ENCODE measurements at places on chromosomes 11 and 22.

- no peak for DNase-seq
These were observed 185.8 kb downstream of the TRPC6 start for GRCh38 chr11:101397979-101398378.

- DNase-seq = no peak
These were observed 36.7 kb downstream of the LARGE1 start for GRCh38 chr22:33883561-33883960.

DNA sequence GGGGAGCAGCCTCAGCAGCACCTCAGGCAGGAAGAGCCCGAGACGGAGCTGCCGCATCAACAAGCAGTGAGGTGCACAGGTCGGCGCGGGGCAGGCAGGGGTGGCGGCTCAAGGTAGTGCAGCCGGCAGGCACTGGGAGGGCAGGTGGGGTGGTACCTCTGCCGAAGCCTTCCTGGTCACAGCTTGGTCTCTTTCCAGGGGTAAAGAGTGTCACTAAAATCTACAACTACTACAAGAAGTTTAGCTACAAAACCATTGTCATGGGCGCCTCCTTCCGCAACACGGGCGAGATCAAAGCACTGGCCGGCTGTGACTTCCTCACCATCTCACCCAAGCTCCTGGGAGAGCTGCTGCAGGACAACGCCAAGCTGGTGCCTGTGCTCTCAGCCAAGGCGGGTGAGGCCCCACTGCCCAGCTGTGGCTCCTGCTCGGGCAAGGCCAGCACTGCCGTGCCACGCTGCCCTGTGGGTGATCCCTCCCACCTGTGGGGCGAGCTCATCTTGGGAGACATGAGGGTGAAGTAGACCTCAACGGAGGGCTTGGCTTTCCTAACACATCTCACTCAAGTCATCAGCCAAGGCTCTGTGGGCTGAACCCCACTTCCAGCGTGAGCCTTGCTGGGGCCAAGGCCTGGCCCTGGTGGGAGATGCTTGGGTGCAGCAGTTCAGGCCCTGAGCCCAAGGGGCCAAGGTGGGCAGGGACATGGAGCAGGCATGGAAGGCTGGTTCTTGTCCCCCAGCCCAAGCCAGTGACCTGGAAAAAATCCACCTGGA lies 13.6 kb downstream of the GATD1 start:
- DNase-seq = no peak

DNA sequence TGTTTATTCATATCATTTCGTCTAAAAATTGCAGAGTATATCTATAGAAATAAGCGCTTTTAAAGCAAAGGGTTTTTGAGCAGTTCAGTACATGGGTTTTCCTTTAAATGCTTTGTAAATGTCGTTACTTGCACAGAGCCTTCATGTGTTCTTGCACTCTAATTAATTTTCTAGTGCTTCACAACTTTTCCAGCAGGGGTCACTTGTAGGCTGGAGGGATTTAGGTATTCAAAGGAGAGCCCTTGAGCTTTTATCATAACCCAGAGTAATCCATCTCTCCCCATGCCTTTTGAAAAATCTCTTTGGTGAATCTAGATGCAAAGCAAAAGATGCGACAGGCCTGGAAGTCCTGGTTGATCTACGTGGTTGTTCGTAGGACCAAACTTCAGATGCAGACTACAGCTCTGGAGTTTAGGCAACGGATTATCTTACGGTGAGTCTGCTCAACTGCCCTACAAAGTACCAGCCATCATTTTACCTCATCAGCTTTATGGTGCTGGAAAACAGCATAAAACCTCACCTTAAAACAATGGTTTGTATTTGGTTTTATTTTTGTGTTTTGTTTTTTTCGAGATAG lies 60.4 kb downstream of the SFI1 start:
- DNase-seq = no peak

- DNase-seq = no peak
These were observed 39.6 kb downstream of the DIXDC1 start for GRCh38 chr11:111976767-111977145.

DNA sequence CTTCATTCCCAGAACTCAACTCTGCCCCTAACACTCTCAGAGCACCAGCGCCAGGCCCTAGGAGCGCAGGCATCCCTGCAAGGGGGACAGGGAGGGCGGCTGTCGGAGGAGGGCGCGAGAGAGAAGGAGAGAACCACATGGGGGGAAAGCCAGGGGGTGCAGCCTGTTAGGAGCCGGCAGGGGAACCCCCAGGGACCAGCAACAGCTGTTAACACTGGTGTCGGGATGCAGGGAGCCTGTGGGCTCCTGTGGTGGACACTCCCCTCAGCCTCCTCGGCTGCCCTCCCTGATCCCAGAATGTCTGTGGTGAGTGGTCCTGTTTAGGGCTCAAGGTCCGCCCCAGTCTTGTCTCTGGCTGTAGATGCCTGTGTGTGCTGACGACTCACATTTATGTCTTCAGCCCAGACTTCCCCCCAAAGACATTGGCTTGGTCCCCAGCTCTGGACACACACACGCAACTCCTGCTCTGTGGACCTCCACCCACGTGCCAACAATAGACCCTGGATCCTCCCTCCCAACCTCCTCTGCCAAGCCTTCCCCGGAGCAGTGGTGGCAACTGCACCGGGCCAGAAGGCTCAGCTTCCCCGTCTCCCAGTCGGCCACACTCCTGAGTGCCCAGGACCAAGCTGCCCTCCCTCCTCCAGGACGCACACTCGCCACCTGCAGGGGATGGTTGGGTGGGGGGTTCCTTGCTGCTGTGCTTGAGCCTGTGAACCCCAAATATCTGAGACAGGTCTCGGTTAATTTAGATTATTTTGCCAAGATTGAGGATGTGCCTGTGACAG lies 817 bp upstream of the IFITM5 start:
- DNase-seq = no peak

DNA sequence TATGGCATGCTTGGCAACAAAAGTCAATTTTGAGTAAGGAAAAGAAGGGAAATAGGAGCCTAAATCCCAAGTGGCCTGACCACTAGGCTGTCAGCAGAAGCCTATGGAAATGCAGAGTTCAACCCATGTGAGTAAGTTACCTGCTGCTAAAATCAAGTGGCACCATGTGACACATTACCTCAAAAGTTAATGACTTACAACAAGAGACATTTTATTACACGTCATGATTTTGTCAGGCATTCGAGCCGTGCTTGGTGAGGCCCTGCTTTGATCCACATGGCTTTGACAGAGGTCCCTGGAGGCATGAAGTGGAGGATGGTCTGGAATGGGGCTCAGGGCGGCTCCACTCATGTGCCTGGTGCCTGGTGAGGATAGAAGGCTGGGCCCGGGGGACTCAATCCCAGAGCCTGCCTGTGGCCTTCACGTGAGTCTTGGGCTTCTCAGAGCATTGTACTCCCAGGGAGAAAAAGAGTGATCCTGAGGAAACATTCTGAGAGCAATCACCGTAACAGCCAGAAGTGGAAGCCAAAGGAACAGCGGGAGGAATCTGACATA lies 339.1 kb upstream of the B3GAT1 start:
- DNase-seq = no peak

DNA sequence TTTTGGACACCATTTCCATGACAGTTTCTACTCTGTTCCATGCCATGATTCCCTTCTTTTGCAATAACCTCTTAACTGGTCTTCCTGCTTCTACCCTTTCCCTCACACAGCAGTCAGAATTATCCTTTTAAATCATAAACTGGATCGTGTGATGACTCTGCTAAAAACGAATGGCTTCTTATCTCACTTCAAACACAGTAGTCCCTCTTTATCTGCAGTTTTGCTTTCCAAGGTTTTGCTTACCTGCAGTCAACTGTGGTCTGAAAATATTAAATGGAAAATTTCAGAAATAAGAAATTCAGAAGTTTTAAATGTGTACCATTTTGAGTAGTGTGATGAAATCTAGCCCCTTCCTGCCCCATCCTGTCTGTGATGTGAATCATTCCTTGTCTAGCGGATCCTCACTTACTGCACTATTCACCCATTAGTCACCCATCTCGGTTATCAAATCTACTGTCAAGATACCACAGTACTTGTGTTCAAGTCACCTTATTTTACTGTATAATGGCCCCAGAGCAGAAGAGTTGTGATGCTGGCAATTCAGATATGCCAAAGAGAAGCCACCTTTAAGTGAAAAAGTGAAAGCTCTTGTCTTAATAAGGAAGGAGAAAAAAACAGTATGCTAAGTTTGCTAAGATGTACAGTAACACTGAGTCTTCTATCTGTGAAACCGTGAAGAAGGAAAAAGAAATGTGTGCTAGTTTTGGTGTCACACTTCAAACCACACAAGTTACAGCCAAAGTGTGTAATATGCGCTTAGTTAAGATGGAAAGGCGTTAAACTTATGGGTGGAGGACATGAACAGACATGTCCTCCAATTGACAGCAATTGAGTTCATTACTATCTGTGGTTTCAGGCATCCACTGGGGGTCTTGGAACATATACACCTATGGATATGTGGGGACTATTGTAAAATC lies 283.0 kb downstream of the DDX10 start:
- DNase-seq = no peak

All from stimulated activated CD8-positive, alpha-beta memory T cell treated with anti-CD3 and anti-CD28 coated beads, Interleukin-4, amount 100 ng/mL, for 4 hours (primary cell).